ENCODE measurements at places on chromosomes 4 and X. TPM values are rescaled to one million over a fixed set of nuclear protein-coding genes. Genes with fewer than 3 reads are reported as not detected.

The PNMA5 gene
- not detected for total RNA-seq

The TBC1D9 gene
- 15.1 TPM for total RNA-seq

DNA sequence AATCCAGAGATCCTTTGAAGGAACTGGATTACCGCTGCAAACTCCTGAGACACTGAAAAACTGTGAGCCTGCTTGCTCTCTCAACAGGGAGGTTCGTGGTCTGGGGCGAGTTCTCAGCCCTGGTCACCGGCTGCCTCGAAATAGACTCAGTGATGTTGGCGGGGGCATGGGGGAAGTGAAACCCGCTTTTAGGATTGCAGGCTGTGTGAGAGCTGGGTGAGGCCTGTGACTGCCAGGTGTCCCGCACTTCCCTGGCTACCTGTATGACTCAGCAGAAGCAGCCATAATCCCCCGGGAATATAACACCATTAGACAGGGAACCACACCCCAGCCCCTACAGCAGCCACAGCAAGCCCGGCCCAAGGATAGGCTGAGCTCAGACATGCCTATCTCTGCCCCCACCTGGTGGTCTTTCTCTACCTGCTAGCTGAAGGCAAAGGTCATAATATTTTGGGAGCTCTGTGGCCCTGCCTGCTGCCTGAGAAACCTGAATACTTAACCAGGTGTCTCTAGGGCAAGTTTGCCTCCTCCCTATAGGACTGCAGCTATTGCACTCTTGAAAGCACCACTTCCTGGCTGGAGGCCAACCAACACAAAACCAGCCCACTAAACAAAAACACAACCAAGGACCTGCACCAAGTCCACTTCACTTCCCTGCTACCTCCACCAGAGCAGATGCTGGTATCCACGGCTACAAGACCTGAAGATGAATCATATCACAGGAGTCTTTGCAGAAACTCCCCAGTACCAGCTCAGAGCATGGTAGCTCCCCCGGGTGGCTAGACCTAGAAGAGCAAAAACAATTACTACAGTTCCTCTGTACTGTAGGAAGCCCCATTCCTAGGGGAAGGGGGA, 202.0 kb downstream of the RRAGB start:
- no peak for DNase-seq

GRCh38 chr4:336099-336892, 1.3 kb upstream of the ZNF141 start:
- no peak for DNase-seq

GRCh38 chr4:825971-826330, at the start of gene CPLX1:
TSS of gene CPLX1 (minus strand) at chr4:826129. CDS start at chr4:824522, 1,607 bp downstream.
- DNase-seq: no peak

DNA sequence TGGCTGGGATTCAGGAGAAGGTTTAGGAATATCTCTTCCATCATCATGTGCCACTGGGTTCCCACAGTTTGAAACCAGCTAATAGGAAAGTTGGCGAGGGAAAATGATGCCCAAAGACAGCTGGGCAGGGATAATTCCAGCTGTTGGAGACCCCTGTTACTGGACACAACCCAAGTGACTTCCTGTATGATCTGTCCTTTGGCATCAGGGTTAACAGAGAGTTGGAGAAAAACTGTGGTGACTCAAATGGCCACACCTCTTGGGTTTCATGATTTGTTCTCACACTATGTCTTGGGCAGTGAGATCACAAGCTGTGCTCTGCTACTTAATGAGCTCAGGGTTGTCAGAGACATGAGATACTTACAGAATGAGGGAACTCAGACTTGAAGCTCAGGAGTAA, 3.8 kb downstream of the FGF16 start:
- no peak for DNase-seq
